Trophoblast cell (in vitro differentiated cells and primary cell): ENCODE measurements at places on chromosomes 7 and 10.

DNA sequence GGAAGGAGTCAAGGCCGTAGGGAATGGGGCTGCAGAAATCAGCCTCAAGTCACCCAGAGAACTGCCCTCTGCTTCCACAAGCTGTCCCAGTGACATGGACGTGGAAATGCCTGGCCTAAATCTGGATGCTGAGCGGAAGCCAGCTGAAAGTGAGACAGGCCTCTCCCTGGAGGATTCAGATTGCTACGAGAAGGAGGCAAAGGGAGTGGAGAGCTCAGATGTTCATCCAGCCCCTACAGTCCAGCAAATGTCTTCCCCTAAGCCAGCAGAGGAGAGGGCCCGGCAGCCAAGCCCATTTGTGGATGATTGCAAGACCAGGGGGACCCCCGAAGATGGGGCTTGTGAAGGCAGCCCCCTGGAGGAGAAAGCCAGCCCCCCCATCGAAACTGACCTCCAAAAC lies 50.2 kb upstream of the PDCD4 start:
- DNase-seq = no peak

DNA sequence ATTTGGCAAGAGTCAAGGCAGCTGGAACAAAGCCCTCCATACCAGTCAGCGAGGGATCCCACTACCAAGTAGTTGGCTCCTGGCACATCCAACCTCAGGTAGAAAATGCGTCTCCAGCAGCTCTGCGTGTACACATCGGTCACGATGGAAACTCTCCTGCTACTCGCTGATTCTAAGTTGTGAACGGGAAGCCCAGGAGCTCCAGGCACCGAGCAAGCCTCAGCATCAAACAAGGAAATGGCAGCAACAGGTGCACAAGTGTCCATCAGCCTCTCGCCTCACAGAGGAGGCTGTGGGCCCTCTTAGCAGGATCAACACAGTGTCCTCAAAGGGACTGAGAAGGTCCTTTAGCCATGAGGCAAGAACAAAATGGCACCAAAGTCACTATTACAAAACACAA lies 127.0 kb downstream of the TCERG1L start:
- DNase-seq = no peak

DNA sequence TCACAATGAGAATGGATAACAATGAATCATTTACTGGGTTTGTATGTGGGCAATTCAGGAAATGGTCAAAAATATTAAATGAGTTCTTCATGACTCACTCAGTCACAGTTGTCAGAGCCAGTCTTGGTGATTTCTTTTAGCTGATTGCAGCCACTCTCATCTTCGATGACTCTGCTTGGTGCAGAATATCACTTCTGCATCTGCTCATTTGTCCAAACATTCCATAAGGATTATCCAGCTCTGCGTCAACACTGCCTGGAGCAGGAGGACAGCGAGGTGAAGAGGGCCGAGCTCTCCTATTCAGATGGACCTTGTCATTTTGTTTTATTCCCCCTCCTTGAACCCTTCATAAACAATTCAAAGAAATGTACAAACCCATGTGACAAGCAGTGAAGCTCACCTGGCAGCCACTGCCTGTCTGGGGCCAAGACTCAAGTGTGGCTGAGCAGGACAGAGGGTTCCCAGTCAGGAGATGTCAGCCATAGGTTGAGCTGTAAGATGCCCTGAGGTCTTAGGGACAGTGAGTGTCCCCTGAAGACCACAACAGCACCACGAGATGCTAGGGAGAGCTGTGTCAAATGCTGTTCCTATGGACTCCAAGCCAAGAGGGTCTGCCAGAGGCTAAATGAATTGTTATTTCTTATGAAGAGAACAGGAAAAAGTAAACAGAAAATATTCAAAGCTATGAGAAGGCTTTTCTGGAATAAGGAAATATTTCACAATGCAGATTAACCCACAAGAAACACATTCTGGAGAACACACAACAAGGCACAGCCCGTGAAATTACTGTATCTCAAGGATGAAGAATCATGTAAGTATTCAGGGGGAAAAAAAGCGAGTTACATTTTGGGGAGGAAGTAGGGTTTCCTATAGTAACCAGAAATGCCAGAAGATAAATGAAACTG lies 33.1 kb upstream of the EGFR start:
- peak; percentile 87 for DNase-seq

GRCh38 chr7:128940494-128941322 lies 3.0 kb downstream of the IRF5 start:
- no peak for DNase-seq

DNA sequence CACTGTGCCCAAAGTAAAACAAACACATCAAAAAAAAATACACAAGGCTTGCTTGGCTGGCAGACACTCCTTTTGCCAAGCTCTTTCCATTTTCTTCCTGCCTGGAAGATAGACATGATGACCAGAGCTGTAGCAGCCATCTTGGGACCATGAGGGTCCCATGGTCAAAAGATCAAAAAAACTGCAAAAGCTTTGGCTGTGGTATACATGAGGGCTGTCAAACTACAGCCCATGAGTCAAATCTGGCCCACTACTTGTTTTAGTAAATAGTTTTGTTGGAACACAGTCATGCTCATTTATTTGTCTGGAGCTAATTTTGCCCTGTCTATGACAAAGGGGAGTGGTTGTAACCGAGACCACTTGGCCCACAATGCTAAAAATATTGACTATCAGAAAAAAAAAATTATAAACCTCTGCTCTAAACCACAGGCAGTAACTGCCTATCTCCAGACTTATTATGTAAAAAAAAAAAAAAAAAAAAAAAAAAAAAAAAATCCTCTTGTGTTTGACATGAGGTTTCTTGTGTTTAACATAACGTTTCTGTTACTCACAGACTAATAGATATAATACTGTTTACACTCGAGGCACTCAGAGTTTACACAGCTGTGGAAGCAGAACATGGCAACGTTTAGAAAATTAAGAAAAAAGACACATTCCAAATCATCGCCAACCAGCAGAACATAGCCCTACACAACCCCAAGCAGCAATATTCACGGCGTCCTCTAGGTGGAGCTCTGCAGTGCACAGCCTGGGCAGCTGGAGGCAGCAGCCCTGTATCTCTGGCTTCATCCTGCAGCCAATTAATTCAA lies 36.9 kb downstream of the ASB13 start:
- peak; percentile 76 for DNase-seq

DNA sequence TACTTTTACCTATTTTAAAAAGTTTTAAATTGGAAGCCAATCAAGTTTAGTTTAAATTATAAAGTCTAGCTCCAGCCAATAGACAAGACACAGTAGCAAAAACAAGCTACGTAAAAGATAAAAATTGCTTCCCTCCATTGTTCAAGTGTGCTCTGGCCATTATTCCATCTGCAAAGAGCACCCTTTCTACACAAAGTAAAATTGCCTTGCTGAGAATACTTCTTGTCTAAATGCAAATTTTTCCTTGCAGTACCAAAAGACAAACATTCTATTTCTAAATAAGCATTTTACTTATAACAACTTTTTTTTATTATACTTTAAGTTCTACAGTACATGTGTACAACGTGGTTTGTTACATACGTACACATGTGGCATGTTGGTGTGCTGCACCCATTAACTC lies 75.9 kb upstream of the ZNF746 start:
- no peak for DNase-seq
